Dermis blood vessel endothelial cell (primary cell): ENCODE measurements at places on chromosomes 4 and X. TPM values are rescaled to one million over a fixed set of nuclear protein-coding genes. Genes with fewer than 3 reads are reported as not detected.
A peak's percentile ranks its signal among the peaks of the same experiment; 100 is the strongest.

DNA sequence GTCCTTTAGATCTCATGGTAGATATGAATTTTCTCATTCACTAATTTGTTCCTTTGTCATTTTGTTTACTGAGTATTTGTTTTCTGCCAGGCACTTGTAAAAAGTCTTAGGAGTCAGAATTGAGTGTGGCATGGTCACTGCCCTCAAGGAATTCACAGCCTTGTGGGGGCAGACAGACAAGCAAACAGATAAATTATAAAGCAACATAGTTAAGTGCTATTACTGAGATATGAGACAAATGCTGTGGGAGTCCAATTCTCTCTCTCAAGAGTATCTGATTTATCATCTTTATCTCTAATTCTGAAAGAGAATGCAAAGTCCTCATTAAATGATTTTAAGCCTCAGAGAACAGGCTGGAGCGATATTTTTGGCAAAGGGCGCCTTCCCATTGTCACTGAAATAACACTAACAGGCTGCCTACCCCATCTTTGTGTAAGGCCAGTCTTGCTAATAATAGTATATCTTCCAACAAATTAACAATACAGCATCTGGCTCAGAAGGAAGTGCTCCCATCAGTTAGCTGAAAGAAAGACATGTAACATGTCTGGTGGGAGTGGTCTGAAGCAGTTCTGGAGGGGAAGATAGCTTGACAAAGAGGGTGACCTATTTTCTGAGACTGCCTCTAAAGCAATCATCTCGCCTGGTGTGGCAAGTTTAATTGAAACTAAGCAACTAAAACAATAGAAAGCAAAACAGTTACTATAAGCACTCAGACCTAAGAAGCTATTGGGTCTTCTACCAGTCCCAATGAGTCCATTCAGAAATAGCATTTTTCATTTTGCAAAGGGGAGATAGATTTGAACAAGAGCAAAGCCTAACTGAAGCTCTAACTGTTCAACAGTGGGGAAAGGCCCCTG lies 61.5 kb upstream of the AMOT start:
- no peak for DNase-seq

- DNase-seq: no peak
Observed at GRCh38 chr4:177131736-177132135, 177.9 kb upstream of the NEIL3 start.

- no peak for DNase-seq
Observed at GRCh38 chr4:89256203-89256800, 51.3 kb downstream of the GPRIN3 start.

DNA sequence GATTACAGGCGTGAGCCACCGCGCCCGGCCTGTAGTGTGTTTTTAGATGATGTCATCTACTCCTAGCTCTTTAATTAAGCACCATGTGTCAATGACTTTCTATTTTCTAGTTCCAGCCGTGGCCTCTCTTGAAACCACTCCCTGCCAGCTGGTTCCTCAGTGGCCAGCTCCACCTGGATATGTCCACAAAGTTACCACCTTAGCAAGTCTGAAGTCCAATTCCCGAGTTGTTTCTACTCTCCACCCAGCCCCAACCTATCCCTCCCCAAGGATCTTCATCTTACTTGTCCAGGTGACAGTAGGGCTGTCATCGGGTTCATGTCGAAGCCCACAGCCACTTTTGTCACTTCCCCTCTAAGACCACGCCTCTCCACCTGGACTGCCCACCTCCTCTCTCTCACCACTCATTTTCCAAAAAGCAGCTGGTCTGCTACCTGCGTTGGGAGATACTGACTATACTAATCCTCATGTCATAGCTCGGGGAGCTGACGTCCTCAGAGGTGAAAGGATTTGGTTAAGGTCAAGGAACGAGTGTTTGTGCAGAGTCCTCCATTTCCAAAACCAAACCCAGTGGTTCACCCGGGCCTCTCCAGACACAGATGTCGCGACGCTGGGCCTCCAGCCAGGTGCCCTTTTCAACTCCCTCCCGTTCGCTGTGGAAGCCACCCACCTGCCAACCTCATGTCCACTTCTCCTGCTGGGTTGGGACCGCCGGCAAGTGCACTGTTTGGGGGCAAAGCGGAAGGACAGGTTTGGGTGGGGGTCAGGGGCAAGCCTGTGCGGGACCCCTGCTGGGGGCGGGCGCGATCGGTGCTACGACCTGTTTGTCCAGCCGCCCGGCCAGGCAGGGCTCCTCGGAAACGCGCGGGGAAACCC lies 704 bp downstream of the FAM3A start:
- DNase-seq: peak; percentile 9

GRCh38 chr4:152970102-152970820 lies 34.1 kb downstream of the FHDC1 start:
- DNase-seq: peak; percentile 10

DNA sequence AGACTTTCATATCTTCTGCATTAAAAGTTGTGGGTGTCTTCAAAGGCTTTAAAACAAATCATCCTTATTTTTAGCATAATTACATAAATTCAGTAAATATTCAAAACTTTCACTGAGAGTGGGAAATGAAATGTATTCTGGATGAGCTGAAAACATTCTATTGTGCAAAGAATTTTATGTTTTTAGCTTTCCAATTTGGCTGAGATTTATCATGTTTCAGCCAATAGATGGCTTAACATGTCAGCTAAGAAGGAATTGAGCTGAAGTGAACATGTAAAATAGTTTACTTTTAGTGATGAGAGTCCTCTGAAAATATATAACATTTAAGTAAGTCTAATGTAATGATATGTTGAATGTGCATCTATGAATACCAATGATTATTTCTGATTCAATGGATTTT lies 213.5 kb upstream of the GIMD1 start:
- DNase-seq: no peak

- no peak for DNase-seq
Observed at GRCh38 chr4:106717091-106717490, 319.0 kb downstream of the DKK2 start.

DNA sequence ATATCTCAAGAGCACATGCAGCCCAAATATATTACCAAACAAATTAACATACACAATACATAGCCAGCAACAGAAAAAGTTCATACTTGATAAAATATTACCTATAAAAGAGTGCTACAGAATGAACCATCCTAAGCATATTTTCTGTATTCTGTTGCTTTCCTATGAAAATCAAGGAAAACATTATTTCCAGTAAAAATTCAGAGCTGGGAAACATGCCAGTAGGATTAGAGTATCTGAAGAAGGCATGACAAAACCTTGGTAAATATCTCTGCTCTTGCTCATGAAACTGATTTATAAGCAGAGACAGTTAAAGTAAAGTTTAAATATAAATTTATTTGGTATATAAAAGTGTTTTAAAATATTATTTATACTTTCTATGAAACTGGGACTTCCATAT lies 599.7 kb downstream of the ARAP2 start:
- DNase-seq: no peak

DNA sequence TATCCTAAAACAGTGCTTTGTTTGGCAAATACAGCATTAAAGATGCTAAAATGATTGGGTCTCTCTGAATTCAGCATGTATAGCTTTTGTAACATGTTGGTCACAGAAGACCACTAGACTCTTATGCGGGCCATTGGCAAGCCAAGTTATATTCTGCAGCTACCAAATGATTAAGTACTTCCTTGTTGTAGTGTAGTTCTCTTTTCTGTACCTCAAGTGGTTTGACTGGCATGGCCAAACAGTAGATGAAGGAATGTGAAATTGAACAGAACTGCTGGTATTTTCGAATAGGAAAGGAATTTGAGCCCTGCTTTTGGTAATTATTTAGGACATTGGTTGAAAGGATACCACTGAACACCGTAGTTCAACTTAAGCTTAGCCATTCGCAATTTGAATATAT lies 193.9 kb upstream of the GPC4 start:
- DNase-seq: no peak

- peak; percentile 0 for DNase-seq
Observed at GRCh38 chrX:79368441-79368840, 1.3 kb upstream of the ITM2A start.

- no peak for DNase-seq
Observed at GRCh38 chr4:101035487-101035886, 311.8 kb downstream of the PPP3CA start.

DNA sequence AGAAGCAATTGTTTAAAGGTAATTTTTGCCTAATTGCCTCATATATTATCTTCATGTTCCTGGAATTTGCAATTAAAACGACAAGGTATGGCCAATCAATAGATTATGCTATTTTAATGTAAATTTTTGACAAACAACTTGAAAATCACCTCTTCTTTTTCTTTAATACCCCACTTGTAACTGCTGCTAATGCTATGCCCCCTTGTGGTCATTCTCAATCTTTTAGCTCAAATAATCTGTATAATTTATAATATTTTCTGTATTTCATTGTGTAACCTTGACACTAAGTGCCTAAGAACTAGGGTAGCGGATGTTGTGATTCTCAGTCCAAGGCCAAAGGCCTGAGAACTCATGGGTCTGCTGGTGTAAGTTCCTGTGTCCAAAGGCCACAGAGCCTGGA lies 831.7 kb upstream of the POU3F4 start:
- peak; percentile 3 for DNase-seq

GRCh38 chrX:43644124-43644701 lies 11.9 kb upstream of the MAOA start:
- no peak for DNase-seq

GRCh38 chr4:155143512-155143911 lies 64.9 kb upstream of the NPY2R start:
- DNase-seq: no peak

DNA sequence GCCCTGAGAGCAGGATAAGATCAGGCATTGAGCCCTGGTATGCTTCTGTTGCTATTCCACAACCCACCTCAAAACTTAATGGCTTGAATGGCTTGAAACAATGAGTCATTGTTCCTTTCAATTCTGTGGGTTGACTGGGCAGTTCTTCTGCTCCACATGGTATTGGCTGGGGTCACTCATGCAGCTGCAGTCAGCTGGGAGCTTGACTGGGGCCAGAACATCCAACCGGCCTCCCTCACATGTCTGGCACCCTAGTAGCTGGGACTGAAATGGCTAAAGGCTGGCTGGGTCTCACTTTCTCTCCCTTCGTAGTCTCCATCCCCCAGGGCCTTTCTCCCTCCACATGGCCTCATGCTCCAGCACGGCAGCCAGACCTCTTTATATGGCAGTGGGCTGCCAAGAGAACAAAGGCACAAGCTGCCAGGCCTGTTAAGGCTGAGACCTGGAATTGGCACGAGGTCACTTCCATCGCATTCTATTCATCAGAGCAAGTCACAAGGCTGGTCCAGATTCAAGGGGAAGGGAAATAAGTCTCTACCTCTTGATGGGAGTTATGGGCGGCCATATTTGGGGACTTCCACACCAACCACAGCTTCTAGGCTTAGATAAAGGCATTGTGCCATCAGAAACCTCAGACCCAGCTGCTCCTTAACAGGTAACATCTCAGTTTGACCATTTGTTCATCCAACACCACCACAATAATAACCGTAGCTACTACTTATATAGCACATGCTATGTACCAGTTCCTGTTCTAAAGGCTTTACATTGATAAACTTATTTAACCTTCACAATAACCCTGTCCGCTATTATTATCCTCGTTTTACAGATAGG lies 159.7 kb upstream of the ATP6AP2 start:
- no peak for DNase-seq

DNA sequence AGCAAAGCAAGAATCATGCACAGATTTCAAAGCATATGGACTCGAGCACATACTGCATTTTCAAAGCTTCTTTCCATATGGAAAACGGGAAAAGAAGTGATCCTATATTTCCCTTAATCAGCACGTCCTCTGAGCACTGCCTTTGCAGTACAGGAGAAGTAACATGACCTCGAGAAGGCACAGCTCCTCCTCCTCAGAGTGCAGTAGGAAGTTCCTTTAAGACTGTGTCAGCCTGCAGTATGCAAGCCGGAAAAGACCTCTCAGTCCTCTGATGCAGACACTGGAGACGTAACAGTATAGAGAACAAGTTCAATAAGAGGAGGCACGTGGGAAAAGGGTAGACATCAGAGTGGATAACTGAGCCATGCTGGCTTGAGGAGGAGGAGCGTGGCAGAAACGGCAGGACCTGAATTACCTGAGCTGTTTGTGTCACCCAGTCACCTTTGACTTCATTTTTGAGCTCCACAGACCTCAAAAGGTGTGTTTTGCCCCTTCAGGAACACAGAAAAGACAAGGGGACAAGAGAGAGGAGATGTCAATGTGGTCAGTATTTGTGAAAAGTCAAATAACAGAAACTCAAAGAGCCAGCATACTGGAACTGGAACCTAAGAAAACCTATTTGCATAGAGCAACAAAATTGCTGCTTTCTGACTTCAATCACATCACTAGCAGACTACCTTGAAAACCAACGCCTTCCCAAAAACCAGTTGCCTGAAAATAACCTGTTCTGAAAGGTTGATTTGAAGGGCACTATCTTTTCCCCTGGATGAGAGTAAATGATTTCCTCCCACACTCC lies 20.8 kb downstream of the IRF2 start:
- DNase-seq: peak; percentile 88

DNA sequence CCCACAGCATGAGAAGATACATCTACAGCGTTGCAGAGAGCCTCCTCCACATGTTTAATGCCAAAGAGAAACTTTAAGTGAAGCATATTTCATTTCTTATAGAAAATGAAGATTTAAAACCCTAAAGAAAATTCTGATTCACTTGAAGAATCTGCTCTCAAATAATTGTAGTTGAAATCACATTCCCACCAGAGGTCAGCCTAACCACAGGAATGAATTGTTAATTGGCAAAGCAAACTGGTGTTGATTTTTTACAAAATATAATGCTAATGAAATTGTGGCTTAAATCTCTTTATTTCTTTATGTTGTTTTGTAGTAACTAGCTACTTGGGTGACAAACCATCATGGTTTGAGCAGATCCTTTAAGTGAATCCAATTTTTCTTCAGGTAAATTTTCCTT lies 31.1 kb upstream of the WDR17 start:
- DNase-seq: peak; percentile 7

- peak; percentile 64 for DNase-seq
Observed at GRCh38 chr4:42280327-42281095, 116.8 kb upstream of the SHISA3 start.

GRCh38 chr4:39525822-39526690 lies 1.2 kb downstream of the UGDH start:
- DNase-seq: peak; percentile 13

- DNase-seq: no peak
Observed at GRCh38 chrX:106901781-106902219, 1.3 kb downstream of the RIPPLY1 start.

GRCh38 chrX:145502670-145503069 lies 255.4 kb downstream of the SPANXN1 start:
- DNase-seq: no peak

DNA sequence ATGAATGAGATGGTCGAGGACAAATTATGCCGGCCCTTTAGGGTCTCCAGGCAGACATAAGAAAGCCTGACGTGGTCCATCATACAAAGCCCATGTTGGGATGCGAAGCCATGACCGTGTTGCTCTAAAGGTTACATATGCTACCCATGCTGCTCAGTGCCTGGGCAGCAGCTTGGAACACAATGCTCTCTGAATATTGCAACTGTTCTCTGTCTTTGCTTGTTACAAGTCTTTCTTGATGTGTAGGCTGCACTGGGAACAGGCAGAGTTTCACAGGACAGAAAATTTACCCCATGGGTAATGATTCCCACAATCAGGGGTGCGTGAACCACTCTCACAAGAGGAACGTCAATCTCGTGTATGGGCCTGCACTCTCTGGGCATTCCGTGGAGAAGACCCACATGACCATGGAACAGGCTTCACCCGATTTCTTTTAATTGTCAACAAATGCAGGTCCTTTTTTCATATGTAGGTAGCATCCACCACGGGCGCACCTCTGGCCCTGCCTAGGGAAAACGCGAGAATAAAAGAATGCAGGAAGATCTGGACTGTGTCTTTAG lies 66.3 kb downstream of the NBDY start:
- no peak for DNase-seq

SOWAHB gene
- total RNA-seq: under 0.01 TPM in 1 of 2 replicates, not detected in the other

YTHDC1 gene
- total RNA-seq: 43.3 and 57.3 TPM in 2 replicates

TNMD gene
- 0.05 TPM in 1 of 2 replicates, not detected in the other for total RNA-seq

DUSP21 gene
- not detected in 2 replicates for total RNA-seq

DGKK gene
- total RNA-seq: not detected in 2 replicates

GAGE2A gene
- not detected in 2 replicates for total RNA-seq
